ENCODE measurements at places on chromosomes 2 and 18.

DNA sequence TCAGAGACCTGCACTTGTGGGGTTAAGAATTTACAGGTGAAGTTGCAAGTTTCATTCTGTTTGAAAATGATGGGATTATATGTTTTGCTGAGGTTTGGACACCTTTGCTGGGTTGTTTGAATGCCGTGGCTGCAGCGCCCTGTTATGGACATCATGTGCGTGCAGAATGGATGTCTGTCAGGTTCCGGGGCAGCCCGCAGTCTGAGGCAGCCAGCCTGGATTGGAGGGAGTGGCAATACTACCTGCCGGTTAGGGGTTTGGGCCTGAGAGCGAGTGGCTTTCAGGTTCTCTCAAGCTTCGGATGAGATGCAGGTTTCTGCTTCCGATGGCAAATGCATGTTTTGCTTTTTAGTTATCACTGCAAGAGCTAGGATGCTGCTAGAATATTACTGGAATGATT lies 1.1 kb downstream of the CASP8 start:
- ATAC-seq, result peak; percentile 7

DNA sequence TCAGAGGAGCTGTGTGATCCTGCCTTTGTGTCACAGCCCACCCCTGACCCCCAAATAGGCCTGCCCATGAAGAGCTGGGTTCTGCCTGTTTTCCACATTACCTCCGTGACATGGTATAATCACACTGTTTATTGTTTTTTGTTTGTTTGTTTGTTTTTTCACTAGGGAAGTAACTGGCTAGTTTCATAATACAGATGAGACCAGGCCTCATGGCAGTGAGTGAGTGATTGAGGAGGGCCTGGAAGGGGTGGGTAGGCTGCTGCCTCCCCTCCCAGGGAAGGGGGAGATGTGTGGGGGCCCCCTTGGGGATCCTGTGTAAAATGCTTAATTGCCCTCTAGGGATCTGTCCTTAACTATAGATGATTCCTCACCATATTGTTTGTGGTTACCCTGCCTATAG lies 190.5 kb downstream of the LDLRAD4 start:
- ATAC-seq, result no peak

GRCh38 chr18:74411475-74411874 lies 45.6 kb downstream of the DIPK1C start:
- no peak for ATAC-seq

DNA sequence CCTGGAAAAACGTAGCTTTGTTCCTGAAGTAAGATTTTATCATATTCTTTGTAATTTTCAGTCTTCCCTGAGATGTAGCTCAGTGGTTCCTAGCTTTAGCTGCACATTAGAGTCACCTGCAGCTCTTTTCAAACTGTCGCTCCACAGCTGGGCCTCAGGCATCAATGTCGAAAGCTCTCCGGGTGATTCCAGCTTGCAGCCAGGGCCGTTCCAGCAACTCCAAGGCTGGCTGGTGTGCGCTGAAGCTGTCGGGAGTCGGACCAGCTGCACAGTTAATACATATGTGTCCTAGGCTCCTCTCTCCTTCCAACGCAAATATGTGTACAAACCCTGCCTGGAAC lies 609 bp upstream of the ZNF2 start:
- ATAC-seq, result peak; percentile 11

DNA sequence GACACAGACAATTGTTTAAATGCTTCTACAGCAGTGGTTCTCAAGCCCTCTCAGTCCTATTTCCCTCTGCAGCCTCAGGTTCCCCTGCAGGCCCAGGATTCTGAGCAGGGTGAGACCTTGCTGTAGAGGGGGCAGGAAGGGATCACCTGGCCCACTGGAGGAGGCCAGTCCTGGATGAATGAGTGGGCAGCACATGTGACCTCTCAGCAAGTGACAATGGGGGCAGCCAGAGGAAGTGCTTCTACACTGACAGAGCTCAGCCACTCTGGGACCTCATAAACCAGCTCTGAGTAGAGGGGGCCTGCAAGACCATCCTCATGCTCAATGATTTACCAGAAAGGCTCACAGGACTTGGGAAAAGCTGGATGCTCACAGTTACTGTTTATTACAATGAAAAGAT lies 63.2 kb downstream of the ASB1 start:
- ATAC-seq, result no peak

DNA sequence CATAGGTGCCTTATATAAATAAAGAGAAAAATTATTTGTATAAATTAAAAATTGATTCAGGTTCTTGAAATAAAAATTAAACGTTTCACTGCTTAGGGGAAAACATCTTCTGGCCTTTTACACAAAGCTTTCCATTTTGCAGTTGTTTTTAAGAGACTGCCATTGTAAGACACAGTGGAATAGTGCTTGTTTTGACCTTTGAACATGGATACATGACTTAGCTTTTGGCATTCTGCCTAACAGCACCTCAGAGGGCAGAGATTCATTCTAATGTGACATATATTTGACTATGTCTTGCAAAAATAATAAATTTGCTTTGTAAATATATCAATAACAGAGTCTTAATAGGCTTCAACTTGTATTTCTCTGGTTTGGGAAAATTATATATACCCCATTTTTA lies 142.1 kb downstream of the SLC4A10 start:
- ATAC-seq, result no peak

DNA sequence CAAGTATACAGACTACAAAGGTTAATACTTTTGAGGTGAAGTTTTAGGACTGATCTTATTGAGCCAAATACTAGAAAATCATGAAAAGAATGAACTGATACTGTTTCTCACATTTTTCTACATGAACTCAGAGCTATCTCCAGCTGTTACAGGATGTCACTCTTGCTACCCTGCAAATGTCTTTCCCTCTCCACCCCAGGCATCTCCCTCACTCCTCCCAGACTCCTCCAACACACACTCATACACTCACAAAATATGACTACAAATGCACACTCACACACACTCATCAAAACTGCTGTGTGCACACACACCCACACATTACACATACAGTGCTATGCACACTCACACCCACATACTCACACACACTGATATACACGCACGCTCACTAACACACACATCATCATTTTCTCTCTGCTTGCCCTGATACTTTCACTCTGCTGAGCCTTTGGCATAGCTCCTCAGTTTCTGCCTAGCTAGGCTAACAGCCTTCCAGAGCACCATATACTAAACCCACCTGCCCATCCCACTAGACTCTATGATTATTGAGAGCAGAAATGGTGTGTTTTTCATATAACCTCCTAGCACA lies 273.3 kb downstream of the CD226 start:
- ATAC-seq, result no peak

DNA sequence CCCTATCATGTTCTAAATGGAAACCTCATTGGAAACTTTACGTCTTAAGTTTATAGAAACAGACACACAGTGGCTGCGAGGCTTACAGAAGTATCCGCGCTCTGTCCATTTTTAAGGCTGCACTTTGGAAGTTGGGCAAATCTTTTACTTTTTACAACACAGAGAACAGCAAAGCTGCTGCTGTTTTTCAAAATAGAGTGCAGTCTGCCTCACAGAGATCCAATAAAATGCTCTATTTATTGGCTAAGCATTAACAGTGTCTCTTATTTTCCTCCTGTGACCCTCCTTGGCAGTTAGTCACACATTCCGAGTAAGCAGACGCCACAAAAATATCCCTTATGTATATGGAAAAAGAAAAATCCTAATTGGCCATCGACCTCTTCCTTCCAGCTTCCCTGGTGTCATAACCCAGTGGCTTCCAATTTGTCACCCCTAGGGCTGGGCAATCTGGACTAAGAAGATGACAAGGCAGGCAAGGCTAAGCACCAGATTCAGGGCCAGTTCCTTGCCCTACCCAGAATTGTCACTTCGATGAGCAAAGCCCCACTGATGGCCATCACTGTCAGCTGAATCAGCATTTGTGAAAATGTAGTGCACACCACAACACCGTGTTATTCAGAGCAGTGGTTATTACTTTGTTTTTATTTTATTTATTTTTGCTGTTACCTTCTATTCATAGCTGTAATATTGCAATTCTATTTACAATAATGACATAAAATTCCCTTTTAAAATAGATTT lies 47.7 kb upstream of the MEIS1 start:
- ATAC-seq, result no peak

DNA sequence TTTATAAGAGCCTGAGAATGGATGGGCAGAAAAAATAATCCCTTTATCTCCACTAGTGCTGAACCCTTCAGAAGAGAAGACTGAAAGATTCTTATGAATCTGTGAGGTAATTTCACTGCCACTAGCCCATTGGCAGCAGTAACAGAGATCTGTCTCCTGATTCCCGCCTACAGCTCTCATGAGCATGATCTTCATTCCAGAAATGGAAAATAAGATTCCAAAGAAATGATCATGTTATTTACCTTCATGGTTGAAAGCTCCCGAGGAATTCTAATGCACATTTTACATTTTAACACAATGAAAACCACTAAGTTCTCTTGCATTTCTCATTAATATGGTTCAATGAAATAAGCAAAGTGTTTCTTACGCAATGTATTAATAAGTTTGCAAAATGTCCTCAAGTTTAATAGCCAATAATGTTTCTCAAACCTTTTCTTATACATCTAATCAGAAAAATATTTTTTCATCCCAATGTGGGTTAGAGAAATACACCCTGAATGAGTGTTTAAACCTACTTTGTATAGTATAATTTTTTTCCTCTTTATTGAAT lies 905.6 kb downstream of the TMEM182 start:
- ATAC-seq, result no peak

DNA sequence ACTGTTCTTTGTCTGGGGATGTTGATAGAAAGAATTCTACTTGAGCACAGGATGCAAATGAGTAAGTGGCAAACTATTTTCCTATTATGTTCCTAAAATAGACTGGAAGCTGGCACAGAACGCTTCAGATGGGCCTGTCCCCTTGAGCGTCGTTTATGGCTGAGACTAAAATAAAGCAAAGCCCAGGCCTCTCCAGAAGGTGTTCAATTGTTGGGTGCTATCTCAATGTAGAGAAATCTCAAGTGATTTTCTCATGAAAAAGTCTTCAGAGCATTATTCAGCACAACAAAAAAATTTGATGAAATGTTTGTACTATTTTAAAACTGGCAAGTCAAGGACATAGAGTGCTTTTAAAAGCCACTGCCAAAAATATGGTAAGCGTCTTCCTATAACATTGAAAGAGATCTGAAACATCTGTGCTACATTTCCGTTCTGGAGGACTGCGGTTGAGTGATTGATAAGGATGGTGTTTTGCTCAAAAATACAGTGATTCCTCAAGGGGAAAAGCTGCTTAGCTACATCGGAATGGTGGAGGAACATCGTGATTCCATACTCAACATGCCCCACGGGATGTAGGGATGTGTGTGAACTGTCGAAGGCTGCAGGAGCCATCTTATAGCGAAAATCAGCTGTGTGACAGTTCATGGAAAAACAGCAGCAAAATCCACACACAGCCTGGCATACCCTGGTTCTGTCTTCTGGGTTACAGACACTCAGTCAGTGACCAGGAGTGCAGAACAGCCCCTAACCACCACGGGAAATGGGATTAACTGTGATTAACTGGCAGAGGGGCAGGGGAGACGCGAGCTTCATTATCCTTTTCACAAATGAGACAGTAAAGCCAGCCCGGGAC lies 10.4 kb upstream of the LRRFIP1 start:
- no peak for ATAC-seq

DNA sequence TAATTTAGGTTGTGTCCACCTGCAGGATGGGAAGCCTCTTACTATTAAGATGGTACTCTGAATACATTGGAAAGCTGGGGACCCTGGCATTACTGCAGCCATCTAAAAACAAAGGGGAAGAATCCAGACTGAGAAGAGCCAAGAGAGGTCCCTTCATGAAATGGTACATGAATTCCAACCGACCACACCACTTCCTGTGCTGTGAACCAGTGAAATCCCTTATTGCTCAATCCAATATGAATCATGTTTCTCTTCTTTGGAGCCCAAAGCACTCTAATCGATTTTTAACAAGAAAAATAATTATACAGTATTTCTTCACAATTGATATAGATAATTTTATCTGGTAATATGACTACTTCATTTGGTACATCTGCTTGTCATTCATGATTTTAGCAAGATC lies 479.7 kb upstream of the RAB6C start:
- ATAC-seq, result no peak

DNA sequence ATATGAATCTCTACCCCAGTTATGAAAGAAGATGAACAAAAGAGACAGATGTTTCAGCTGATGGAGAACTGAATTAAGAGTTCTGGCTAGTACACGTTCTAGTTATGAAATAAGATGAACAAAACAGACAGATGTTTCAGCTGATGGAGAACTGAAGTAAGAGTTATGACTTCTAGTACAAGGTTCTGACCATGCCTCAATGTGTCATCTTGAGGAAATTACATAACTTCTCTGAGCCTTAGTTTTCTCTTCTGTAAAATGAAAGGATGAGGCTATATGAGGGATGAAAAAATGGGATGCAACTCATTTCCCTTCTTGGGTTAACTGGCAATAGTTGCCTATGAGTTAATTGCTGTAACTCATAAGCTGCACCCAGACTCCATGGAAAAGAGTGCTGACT lies 92.9 kb upstream of the WDR75 start:
- ATAC-seq, result no peak

DNA sequence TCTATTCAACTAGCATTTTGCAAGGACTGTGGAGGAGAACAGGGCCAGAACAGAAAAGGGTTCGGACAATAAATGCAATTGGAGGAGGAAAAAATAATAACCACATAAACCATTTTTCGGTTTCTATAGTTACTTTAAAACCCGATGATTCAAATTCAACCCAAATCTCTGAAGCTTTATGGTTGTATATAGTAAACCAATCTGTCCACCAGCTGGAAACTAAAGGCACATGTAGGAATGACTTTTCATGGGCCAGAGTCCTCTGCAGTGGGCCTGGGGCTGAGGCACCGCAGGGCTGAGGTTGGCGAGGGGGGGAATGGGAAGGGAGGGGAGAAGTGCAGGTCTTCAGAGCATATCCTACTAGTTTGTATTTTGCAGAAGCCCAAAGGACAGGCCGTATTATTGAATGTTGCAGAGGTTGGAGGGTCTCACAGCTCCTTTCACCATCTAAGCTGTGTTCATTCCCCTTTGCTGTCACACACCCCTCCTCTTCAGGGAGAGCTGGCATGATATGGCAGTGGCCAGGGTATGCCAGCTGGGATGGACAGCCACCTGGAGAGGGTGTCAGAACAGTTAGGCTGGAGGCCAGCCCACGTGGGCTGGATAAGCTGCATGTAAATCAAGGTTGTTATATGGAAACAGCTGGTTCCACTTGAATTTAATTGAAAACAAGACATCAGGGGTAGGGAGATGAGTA lies 267.1 kb downstream of the PRKCE start:
- ATAC-seq, result no peak

- no peak for ATAC-seq
These were observed 109.1 kb downstream of the CDK15 start for GRCh38 chr2:201915446-201915845.

All from activated CD4-positive, CD25-positive, alpha-beta regulatory T cell treated with anti-CD3 and anti-CD28 coated beads, Interleukin-2, amount 50 U/mL, for 24 hours (primary cell).